AG09319 (cell line): ENCODE measurements at places on chromosomes 7 and 10.

- no peak for DNase-seq
Observed at GRCh38 chr7:121351682-121352081, 22.9 kb downstream of the WNT16 start.

- no peak for DNase-seq
Observed at GRCh38 chr10:122421054-122421625, 33.3 kb upstream of the ARMS2 start.

DNA sequence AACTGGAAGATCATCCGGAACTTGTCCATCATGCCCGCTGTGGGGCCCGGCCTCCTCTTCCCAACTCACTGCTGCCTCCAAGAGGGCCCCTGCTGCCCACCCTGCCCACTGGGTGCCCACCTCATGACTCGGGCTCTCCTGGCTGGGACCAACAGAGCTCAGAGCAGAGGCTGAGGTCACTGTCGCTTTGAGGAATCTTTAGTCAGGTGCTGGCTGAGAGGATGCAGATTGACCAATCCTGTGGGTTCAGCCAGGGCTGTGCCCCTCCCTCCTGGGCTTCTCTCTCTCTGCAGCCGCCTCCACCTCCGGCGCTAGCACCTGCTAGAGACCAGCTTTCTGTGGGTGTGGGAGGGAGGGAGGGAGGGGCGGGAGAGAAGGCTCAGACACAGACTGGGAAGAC is at the start of gene CALHM1:
Gene CALHM1, minus strand, starts transcription at position 181 of the 400 bp plus-strand sequence. Its CDS starts 149 bp downstream, at position 32.
- no peak for DNase-seq

GRCh38 chr7:149495785-149496641 is 1.6 kb downstream of the ZNF746 start:
- peak; percentile 82 for DNase-seq

DNA sequence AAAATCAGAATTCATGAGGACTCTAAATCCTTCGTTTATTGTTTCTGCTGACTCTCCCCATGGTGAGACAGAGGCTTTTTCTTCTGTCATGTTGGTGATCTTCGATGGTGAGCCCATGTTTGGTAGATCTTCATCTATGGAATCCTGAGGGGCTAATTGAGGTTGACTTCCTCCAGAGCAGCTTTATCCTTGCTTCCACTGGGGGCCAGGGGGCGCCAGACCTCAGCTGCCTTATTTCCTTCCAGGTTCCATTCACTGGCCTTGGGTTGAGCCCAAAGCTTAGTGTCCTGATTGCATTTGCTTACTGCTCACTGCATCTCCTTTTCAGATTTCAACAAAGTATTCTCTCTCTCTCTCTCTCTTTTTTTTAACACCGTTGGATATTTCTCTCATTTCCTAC is 80.7 kb downstream of the GCC1 start:
- DNase-seq, result no peak

- DNase-seq, result no peak
Observed at GRCh38 chr10:21314111-21314626, 211.3 kb downstream of the SKIDA1 start.

GRCh38 chr10:70784471-70784870 is 706 bp downstream of the TBATA start:
- no peak for DNase-seq

DNA sequence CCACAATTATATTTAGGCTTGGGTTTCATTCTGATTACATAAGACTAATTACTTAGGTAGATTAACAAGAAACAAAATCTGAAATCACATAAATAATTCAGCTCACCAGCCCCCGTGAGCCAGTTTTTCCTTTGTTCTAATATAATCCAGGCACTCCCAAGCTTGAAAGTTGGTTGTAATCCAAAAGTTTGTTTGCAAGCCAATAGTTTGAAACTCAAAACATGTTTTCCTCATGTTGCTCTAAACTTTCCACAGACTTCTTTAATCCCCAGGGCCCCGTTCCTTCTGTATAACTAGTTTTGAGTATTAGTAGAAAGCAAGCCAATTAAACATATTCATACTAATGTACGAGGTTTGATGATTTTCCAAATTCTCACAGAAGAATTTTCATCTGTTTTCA is 56.1 kb downstream of the SP8 start:
- DNase-seq, result no peak

DNA sequence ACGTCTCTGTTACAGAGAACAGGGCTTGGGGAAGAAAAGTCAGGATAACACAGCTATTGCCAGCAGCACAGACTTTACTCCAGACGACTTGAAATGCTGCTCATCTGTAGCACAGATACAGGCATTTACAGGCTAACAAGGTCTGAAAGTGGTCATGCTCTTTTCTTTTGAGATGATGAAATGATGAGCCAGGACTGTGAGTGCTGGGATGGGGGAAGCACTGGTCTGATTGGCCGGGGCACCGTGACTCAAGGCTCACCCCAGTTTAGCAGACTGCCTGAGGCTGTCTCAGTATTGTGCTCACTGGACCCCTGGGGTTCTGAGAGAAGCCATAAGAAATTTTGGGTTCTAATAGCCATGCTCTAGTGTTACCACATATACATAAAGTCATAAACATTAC is 12.4 kb downstream of the SMKR1 start:
- no peak for DNase-seq
